Glutamatergic neuron (in vitro differentiated cells): ENCODE measurements at places on chromosomes 5 and 9.

DNA sequence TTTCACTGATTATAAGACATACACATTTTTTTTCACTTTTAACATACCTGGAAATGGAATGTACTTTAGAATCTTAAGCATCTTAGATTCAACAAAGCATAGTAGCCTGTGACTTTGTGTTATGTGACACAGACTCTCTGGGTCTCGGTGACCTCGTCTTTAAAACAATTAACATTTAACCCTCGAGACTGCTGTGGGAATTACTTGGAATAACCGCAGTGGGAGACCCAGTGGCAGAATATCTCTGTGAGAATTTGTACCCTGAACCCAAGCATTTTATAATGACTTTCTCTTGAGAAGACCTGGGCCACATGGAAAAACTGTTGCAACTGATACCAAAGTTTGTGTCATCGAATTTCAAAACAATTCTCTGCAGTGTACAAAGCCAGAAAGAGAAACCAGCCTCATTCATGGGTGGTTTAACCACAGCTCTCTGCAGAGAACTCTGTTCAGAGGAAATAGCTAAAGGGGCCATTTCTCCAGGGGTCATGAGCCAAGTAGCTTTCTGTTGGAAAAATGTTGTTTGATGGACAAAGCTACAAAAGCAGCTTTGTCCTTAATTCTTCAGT, 10.0 kb upstream of the RETREG1 start:
- no peak overlapping the region for H3K27ac ChIP-seq
- no peaks in the 10 kb centered on the region for H3K27me3 ChIP-seq
- H3K4me1 ChIP-seq = peaks cover 6% of the 10 kb centered on the region
- DNase-seq = no peak
- no peak overlapping the region for H3K4me3 ChIP-seq
- H3K36me3 ChIP-seq = no peaks in the 10 kb centered on the region

- peaks cover under 1% of the 10 kb centered on the region for H3K27me3 ChIP-seq
- no peaks in the 10 kb centered on the region for H3K36me3 ChIP-seq
- H3K4me1 ChIP-seq = peaks cover 15% of the 10 kb centered on the region
- DNase-seq = no peak
- no peak overlapping the region for H3K27ac ChIP-seq
- no peak overlapping the region for H3K4me3 ChIP-seq
These were observed 57.9 kb downstream of the TGFBR1 start for GRCh38 chr9:99162759-99163364.

DNA sequence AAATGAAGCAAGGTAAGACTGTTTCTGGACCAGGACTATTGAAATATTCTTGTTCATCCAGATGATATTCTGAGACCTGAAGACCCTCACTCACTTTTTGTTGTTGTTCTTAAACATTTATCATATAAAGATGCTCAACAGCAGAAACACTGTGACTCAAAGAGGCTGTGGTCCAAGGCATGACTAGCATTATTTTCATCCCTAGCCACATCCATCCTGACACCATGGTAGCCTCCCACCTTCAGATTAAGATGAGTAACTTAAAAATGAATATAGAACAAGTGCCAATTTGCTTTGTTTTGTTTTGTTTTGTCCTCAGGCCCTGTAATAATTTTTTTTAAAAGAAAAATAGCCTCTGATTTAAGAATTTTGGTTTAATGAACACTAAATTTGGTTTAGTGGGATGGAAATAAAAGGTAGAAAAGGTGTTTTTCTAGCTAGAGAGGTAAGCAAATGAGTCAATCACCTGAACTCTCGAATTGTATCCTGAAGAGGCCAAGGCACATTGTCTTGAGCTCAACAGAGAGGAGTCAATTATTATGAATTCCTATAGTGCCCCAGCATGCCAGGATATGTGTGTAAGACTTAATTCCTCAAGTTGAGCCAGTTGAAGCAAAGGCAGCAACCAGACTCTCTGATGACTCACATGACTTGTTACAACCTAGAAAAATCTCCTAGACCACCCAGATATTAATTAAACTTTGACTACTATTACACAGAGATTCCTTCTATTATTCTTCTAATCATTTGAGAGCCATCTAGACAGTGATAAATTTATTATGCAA, 380.1 kb upstream of the TUSC1 start:
- H3K27ac ChIP-seq = no peak overlapping the region
- H3K4me1 ChIP-seq = peaks cover 24% of the 10 kb centered on the region
- peaks cover 2% of the 10 kb centered on the region for H3K27me3 ChIP-seq
- H3K4me3 ChIP-seq = no peak overlapping the region

DNA sequence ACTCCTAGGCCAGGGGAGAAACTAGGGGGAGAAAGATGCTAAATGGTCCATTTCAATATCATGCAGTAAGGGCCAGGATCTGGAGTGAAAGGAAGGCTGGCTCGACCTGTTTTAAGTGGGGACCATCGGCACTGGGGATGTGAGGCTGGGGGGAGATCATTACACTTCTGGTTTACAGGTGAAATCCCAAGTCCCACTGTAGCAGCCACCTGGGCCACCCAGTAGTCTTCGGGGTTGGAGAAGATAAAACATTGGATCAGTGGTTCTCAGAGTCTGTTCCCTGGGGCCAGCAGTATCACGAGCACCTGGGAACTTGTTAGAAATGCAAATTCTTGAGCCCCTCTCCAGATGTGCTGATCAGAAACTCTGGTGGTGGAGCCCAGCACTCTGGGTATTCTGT, 111.3 kb upstream of the ALDH1B1 start:
- H3K27ac ChIP-seq = no peak overlapping the region
- H3K36me3 ChIP-seq = no peaks in the 10 kb centered on the region

DNA sequence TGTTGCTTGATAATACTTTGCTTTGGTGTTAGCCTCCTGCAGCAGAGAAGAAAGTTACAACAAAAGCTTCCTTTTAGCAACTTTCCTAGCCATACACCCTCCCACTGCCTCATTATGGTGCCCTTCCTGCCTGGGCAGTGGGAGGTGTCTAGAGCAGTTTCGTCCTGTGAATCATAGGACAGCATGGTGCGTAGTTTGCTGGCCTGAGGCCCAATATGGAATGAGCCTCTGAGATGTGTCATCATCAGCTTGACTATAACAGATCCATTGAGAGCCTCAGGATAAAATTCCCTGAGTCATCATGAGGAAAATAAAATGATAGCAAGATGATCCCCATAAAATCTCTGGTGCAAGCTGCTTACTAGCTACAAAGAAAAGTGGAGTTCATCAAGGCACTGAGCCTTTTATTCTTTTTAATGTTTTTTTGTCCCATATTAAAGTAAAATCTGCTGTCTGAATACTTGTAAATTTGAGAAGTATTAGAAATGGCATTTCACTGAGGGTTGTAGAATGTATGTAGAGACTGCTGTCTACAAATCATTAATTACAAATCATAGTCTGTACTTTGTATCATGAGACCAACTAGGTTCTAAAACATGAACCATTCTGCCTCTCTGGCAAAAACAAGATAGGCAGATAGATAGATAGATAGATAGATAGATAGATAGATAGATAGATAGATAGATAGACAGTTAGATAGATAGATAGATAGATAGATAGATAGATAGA, 303.0 kb upstream of the PDE4D start:
- H3K4me1 ChIP-seq = no peaks in the 10 kb centered on the region
- no peak for DNase-seq
- H3K27ac ChIP-seq = no peak overlapping the region
- H3K4me3 ChIP-seq = no peak overlapping the region

DNA sequence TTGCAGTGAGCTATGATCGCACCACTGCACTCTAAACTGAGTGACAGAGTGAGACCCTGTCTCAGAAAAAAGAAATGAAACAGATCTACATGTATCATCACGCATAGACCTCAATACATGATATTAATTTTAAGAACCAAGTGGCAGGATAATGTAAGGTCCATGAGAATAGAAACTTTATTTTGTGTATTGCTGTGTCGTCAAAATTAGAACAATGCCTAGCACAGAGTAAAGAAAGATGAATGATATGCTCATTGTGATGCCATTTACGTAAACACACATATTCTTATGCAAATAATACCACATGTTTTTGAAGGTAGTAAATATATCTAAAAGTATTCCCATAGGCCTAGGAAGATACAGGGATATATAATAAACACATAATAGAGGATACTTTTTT, 3.6 kb upstream of the UIMC1 start:
- no peak for DNase-seq
- no peak overlapping the region for H3K27ac ChIP-seq
- H3K36me3 ChIP-seq = no peaks in the 10 kb centered on the region
- H3K27me3 ChIP-seq = peaks cover 1% of the 10 kb centered on the region
- H3K4me1 ChIP-seq = peaks cover 5% of the 10 kb centered on the region

DNA sequence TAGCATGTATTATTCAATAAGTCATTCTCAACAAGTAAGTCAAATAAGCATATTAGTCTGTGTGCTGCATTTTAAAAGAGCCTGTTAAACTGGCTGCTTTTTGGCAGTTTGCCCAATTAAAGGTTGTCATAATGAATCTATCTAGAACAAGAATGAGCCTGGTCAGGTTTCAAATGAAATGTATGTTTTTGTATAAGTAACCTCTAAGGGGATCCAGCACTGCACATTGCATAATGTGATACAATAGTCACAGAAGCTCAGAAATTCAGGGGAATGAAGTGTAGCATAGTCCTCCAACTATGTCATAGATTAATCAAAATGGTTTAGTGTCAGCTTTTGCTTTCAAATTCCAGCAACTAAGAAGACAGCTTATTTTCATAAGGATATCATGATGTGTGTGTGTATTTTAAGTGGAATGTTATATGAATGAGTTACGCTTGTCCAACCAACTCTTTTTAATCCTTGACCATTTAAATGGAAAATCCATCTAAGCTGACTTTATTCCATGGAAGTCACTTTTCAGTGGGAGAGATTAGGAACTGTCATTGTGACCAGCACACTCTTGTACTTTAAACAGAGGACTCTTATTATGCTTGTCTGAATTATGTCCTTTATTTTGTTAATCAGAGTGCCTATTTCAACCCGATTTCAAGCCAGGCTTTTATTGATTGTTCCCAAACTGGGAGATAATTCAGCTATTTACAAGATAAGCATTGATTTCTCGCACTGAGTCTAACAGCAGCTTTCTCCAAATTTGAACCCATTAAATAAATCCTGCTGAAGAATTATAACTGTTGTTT, 283.9 kb upstream of the ADAMTSL1 start:
- no peak overlapping the region for H3K4me3 ChIP-seq
- H3K4me1 ChIP-seq = no peaks in the 10 kb centered on the region
- no peak overlapping the region for H3K27ac ChIP-seq
- H3K36me3 ChIP-seq = no peaks in the 10 kb centered on the region
- no peak for DNase-seq
- no peaks in the 10 kb centered on the region for H3K27me3 ChIP-seq

- DNase-seq = no peak
- peaks cover 5% of the 10 kb centered on the region for H3K27me3 ChIP-seq
- no peak overlapping the region for H3K27ac ChIP-seq
- no peak overlapping the region for H3K4me3 ChIP-seq
- H3K4me1 ChIP-seq = peaks cover 1% of the 10 kb centered on the region
These were observed 74.1 kb downstream of the PSAT1 start for GRCh38 chr9:78370991-78371390.

DNA sequence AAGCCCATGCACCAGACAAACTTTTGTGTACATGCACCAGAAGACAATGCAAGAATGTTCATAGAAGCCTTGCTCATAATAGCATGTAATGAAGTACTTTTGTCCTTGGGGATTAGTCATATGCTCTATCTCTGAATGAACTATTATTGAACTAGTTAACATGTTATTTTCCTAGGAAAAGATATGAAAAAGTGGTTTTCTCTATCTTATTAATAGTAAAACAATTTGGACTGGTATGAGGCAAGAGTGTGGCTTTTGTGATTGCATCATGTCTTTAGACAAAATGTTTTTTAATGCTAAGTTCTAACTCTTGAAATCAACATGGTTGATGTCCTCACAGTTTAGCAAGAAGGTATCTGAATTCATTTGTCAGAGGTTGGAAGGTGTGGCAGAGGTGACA, 55.7 kb upstream of the SPDL1 start:
- no peaks in the 10 kb centered on the region for H3K36me3 ChIP-seq
- peaks cover 5% of the 10 kb centered on the region for H3K27me3 ChIP-seq
- no peak overlapping the region for H3K27ac ChIP-seq
- no peak for DNase-seq
- no peaks in the 10 kb centered on the region for H3K4me1 ChIP-seq

DNA sequence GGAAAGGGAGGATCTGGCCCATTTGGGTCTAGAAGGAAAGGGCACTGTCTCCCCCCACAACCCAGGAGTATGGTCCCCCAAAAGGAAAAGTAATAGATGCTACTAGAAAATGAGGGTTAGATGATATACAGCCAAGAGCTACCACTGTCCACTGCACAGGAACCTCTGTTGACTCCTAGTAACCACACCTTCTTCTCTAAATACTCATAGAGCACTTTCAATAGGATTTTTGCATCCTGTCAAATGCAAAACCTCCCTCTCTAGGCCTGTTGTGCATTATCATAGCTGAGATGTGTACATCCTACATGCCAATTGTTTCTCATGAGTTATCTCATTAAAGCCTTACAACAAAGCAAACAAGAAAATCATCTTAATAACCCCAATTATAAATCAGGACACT, 66.8 kb downstream of the THBS4 start:
- no peak for DNase-seq
- peaks cover 27% of the 10 kb centered on the region for H3K4me1 ChIP-seq
- H3K27ac ChIP-seq = no peak overlapping the region
- H3K36me3 ChIP-seq = no peaks in the 10 kb centered on the region
- H3K27me3 ChIP-seq = peaks cover 5% of the 10 kb centered on the region

- no peaks in the 10 kb centered on the region for H3K27me3 ChIP-seq
- no peak overlapping the region for H3K27ac ChIP-seq
- H3K4me3 ChIP-seq = no peak overlapping the region
- peaks cover 4% of the 10 kb centered on the region for H3K4me1 ChIP-seq
- DNase-seq = peak; percentile 63
These were observed 54.5 kb upstream of the FST start for GRCh38 chr5:53425687-53426511.

GRCh38 chr5:63960646-63961045, 1.6 kb downstream of the HTR1A start:
- peaks cover 17% of the 10 kb centered on the region for H3K27me3 ChIP-seq
- peak; percentile 25 for DNase-seq
- H3K27ac ChIP-seq = no peak overlapping the region
- peaks cover 14% of the 10 kb centered on the region for H3K4me1 ChIP-seq

GRCh38 chr5:172687940-172688339, 46.9 kb downstream of the NEURL1B start:
- H3K36me3 ChIP-seq = peaks cover 2% of the 10 kb centered on the region
- peaks cover 1% of the 10 kb centered on the region for H3K4me1 ChIP-seq
- H3K27ac ChIP-seq = no peak overlapping the region
- H3K27me3 ChIP-seq = peaks cover 16% of the 10 kb centered on the region

GRCh38 chr5:38190111-38190510, 68.2 kb upstream of the EGFLAM start:
- H3K36me3 ChIP-seq = no peaks in the 10 kb centered on the region
- no peak for DNase-seq
- no peak overlapping the region for H3K27ac ChIP-seq
- peaks cover 1% of the 10 kb centered on the region for H3K27me3 ChIP-seq
- H3K4me3 ChIP-seq = no peak overlapping the region

GRCh38 chr5:131525805-131526204, 109.2 kb downstream of the RAPGEF6 start:
- peaks cover 35% of the 10 kb centered on the region for H3K4me1 ChIP-seq
- H3K36me3 ChIP-seq = no peaks in the 10 kb centered on the region
- H3K27me3 ChIP-seq = peaks cover 5% of the 10 kb centered on the region
- no peak for DNase-seq

- no peaks in the 10 kb centered on the region for H3K36me3 ChIP-seq
- H3K27ac ChIP-seq = no peak overlapping the region
- H3K4me3 ChIP-seq = no peak overlapping the region
- peaks cover 5% of the 10 kb centered on the region for H3K27me3 ChIP-seq
- no peak for DNase-seq
These were observed 12.8 kb downstream of the FAM81B start for GRCh38 chr5:95403996-95404395.

GRCh38 chr9:123318961-123319421, 37.0 kb upstream of the CRB2 start:
- H3K4me1 ChIP-seq = no peaks in the 10 kb centered on the region
- H3K36me3 ChIP-seq = peaks cover 9% of the 10 kb centered on the region
- DNase-seq = no peak
- H3K27me3 ChIP-seq = no peaks in the 10 kb centered on the region
- H3K4me3 ChIP-seq = no peak overlapping the region
